Neural crest cell (in vitro differentiated cells): ENCODE measurements at places on chromosomes 6 and 20.

DNA sequence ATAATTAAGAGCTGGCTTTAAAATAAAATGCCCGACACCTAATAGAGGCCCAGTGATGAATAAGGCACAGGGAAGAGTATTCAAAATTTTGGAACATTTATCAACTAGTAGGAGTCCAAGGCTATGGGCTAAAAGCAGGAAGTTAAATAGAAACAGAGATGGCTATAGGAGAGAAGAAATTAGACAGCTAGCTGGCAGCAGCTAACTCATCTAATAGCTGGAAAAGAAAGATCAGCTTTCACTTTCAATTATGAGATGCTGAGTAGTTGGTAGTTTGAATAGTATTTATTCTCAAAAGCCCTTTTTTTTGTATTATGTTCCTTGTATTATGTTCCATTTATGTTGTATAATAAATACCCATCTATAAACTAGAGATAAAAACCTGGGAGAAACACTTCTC is 215.7 kb downstream of the SLC35F1 start:
- no peak for DNase-seq

DNA sequence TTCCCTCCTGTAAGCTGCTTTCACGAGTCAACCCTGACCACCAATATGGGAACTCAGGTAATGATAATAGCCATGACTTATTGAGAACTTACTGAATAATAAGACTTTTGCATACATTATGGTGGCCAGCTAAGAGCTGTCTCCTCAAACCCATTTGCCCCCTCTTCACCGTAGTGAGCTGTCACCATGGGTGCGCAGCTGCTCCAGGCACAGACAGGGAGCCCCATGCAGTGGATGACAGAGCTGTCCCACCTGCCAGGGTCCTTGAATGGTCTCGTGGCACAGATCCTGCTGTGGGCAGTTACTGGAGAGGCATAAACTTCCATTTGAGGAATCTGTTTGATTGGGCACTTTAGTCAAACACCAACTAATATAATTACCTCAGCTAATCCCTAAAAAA is 1.9 kb downstream of the SLC22A16 start:
- DNase-seq = no peak

- DNase-seq = no peak
These were observed 40.7 kb upstream of the EXOC2 start for GRCh38 chr6:733431-734219.

DNA sequence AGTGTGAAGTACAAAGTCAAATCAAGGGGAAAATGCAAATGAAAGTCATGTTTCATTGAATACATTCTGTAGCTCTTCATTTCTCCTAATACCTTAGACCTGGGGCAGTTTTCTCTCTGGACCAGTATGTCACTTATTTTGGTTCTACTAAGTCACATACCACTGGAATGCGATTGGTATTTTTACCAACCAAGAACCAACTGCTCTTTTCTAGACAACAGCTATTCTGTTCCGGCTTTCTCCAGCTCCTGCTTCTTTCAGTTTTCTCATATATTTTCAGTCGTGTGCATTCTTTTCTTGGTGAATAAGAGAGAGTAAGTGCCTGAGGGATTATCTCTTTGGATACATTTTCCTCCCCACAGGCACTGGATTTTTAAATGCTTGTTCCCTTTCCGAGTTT is 39.2 kb upstream of the SPACA1 start:
- DNase-seq = no peak

DNA sequence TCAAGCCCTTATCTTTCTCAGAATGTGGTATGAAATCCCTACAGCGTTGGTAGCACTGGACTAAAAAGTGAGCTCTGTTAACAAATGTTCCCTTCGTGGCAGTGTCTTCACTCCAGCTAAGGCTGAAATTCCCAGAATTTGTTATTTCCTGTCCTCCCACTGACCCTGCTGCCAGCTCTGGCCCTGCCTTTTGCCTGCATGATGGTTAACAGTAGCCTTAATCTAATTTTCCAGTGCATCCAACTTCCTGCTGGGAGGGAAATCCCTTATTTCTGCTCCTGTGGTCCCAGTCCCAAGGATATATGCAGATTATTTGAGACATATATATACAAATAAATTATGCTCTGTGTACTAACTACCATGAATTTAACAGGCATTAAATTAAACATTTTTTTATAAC is 157.2 kb upstream of the CARMIL1 start:
- no peak for DNase-seq

- no peak for DNase-seq
These were observed 27.8 kb upstream of the LGSN start for GRCh38 chr6:63347599-63347998.

- DNase-seq = no peak
These were observed at the start of gene CST9L for GRCh38 chr20:23568320-23568970. Gene CST9L, minus strand, starts transcription at chr20:23568484. Its CDS starts 34 bp downstream, at chr20:23568450.

DNA sequence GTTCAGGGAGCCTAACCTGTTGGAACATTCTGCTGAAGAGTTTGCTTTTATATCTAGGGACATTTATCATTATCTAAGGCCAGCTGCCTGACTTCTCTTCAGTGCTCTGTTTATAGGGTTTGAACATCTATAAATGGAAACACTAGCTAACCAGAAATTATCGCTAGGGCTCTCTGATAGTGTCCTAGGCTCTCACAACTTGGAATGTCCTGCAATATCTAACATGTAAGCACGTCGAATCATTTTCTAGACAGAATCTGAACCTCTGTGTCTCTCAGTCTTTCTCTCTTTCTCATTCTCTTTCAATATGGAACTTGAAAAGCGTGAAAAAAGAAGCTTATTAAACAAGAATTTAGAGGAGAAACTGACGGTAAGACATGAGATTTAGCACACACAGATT is 92.5 kb upstream of the MLIP start:
- DNase-seq = no peak

DNA sequence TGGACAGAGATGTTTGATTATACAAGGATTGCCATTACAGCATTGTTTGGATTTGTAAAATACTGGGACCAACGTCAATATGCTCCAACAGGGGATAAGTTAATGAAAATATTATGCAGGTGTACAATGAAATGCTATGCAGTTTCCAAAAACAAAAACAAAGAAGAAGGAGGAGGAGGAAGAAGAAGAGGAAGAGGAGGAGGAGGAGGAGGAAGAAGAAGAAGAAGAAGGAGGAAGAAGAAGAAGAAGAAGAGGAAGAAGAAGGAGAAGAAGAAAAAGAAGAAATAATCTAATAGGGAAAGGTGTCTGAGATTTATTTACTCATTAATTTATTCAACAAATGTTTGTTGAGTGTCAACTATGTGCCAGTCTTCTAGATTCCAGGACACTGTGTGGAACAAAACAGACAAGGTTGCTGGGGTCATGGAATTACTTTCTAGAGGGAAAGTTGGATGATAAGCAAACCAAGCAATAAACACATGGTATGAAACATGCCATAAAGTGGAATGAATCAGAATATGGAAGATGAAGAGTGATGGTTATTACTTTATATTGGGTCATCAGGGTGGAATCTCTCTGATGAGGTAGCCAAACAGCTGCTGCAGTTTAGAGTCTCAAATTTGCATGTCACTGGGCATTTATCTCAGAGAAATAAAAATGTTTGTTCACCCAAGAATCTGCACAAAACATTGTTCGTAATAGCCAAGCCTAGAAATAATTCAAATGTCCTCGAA is 6.3 kb upstream of the TRIM27 start:
- no peak for DNase-seq

DNA sequence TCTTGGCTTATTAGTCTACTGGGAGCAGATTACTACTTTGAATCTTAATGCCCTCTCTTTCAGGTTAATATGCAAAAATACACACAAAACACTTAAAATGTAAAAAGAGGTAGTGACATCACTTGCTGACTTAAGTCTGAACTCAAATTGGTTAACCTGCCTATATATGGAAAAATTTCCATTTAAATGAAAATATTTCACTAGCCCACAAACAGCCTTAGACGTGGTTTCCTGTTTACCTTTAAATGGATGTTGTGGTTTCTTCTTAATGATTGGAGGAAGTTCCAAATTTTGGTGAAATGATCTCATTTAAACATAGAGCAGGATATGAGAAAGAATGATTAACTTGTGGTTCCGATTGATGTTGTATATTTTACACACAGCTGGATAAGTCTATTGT is 553.7 kb downstream of the CD109 start:
- no peak for DNase-seq

DNA sequence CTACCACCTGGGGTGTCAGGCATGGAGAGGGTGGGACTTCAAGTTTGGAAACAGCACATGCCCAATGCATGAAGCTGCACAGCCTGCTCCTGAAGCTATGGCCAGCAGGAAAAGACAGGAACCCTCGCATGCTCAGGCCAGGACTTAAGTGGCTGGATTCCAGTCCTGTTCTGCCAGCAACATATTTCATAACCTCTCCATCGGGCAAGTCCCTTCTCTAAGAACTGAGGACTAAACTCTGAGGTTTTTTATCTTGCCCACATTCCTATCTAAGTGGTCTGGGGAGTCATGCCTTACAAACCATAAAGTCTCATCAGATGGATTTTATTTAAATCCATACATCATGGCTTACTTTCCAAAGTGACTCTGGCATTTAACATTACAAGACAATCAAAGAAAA is 27.5 kb upstream of the AGPAT4 start:
- DNase-seq = no peak

DNA sequence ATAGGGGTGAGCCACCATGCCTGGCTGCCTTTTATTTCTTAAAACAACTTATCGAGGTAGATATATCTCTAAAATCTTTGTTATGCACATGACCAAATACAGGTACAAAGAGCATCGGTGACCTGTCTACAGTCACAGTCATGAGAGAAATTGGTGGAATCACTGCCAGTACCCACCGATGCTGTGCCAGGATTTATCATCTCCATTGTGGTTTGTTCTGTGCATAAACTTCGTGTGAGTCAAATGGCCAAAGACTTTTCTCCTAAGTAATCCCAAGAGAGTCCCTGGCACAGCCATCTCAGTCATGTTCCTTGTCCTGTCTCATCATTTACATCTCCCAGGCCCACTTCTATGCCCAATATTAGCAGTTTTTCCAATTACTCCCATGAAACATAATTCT is 9.0 kb downstream of the GSTA3 start:
- no peak for DNase-seq

DNA sequence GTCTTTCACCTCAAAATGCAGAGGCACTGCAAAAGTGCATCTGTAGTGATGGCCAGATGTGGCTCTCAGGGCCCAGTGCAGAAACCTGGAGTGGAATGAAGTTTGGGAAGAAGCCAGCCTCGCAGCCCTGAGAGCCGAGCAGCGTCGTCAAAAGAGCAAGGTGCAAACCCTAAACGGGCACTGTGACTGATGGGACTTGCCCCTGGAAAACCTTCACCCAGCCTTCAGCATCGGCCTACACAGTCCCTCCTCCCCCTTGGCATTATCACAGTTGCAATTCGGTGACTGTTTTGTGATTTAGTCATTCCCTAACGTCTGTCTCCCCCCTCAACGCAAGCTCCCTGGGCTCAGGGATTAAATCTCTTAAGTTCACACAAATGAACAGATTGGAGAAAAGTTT is 38.6 kb downstream of the TAF4 start:
- no peak for DNase-seq

DNA sequence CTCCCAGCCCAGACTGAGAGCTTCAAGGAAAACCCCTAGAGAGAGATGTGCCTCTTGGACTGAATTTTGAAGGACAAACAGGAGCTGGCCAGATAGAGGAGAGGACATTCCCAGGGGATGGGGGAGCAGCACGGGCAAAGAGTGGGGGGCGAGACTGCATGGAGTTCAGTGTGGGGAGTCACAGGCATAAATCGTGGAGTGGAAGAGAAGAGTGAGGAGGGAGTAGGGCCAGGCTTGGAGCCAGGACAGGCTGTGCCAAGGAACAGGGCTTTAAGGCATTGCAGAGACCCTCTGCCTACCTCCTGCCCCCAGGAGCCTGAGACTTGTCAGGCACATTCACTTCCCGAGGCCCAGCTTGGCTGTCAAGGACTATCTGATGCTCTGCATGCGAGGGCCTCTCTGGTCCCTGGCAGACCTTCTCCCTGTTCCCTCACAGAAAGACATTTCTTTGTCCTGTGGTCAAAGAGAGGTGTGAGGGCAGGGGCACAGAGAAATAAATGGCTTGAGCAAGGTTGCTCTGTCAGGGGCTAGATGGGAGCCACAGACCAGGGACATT is 5.2 kb upstream of the SLC22A7 start:
- no peak for DNase-seq

DNA sequence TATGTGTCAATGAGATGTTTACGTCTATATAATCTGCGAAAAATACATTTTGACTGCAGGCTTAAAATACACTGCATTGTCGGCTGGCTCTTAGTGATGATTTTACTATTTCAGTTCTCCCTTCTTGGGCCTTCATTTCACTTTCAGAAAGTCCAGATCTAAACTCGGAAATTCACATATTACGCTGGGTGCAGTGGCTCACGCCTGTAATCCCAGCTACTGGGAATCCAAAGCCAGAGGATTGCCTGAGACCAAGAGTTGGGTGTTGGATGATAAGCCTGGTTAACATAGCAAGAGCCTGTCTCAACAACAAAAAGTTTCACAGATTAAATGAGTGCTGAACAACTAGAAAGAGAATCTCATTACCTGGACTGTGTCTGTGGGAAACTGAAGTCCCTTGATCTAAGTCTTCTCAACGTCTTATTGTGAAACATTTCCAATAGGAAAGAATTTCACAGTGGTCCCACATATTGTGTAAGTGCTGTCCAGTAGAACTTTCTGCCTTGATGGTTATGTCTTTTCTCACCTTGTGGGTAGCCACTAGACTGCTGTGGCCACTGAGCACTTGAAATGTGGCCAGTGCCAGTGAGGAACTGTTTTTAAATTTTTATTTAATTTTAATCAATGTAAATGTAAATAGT is 1.9 kb downstream of the GINM1 start:
- DNase-seq = no peak

DNA sequence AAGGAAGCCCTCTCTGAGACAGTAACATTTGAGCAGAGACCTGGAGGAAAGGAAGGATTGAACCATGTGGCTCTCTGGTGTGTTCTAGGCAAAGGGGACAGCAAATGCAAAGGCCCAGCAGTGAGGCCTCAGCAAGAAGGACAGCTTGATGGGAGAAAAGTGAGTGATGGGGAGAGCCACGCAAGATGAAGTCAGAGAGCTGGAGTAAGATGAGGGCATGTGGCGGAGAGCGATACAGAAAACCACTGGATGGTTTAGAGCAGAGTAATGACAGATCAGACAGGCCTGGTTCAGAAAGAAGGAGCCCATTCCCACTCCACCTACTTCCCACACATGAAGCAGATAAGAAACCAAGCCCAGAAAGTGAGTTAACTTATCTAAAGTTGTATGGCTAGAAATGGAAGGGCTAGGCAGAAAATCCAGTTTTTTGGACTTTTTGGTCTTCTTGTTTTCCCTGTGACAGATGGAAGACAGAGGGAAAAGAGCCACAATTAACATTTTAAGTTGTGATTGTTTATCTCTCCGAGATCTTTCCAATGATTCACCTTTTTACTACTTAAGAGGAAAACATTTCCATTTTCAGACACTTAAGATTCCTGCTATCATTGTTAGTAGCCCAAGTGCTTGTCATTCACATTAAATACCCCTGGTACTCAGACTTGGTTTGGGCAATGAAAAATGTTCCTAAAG is 723 bp upstream of the SNPH start:
- no peak for DNase-seq

- DNase-seq = no peak
These were observed 3.4 kb downstream of the ETV7 start for GRCh38 chr6:36384095-36384494.
